ENCODE measurements at places on chromosomes 1 and 21. TPM values are rescaled to one million over a fixed set of nuclear protein-coding genes. Genes with fewer than 3 reads are reported as not detected.

Gene MROH9
- total RNA-seq, result 0.15 TPM

Gene CYB561D1
- 3.2 TPM for total RNA-seq

Gene KCNJ9
- under 0.01 TPM for total RNA-seq

Gene OR2T35
- not detected for total RNA-seq

Gene SMG5
- total RNA-seq, result 28.3 TPM

Gene TNFSF4
- 17.2 TPM for total RNA-seq

Gene CBS
- total RNA-seq, result 41.1 TPM

Gene ATP5PB
- total RNA-seq, result 151 TPM

Gene NHLH1
- total RNA-seq, result not detected

Gene REN
- total RNA-seq, result not detected

Gene CYP4X1
- 0.12 TPM for total RNA-seq

Gene PPFIA4
- total RNA-seq, result 22.6 TPM

Gene OR6N1
- not detected for total RNA-seq

Gene C1orf94
- not detected for total RNA-seq

Gene CAPN8
- total RNA-seq, result not detected

Gene ADAM30
- total RNA-seq, result not detected

Gene C1orf50
- 3.2 TPM for total RNA-seq

Gene PHLDA3
- total RNA-seq, result 136 TPM

Gene OR2L5
- total RNA-seq, result not detected
